NCI-H1436 (cell line): ENCODE measurements at places on chromosomes 7 and 10.

DNA sequence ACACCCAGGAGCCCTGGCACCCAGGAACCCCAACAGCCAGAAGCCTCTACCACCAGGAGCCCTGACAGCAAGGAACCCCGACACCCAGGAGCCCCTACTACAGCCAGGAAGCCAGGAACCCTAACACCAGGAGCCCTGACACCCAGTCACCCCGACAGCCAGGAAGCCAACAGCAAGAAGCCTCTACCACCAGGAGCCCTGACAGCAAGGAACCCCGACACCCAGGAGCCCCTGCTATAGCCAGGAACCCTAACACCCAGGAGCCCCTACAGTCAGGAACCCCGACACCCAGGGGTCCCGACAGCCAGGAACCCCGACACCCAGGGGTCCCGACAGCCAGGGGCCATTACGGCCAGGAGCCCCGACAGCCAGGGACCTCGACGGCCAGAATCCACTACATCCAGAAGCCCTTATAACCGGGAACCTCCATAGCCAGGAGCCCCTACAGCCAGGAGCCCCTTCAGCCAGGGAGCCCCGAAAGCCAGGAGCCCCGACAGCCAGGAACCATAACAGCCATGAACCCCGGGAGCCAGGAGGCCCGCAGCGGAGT lies 440 bp upstream of the GLRX3 start:
- no peak for DNase-seq

DNA sequence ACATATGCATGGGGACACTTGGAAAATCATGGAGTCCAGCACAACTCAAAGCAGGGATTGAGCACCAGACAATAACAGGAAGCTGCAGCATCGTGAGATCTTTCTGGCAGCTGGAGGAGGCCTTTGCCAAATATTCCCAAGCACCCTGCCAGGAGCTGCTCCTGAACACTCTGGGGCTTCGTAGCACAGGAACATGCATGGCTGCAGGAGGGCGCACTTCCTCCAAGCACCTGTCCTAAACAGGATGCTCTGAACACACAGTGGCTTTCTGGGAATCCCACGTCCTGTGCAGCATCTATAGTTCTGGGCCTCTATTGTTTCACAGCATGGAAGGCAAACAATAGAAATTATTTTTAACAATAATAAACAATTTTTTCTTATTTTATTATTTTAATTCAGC lies 4.1 kb downstream of the ABLIM1 start:
- no peak for DNase-seq

DNA sequence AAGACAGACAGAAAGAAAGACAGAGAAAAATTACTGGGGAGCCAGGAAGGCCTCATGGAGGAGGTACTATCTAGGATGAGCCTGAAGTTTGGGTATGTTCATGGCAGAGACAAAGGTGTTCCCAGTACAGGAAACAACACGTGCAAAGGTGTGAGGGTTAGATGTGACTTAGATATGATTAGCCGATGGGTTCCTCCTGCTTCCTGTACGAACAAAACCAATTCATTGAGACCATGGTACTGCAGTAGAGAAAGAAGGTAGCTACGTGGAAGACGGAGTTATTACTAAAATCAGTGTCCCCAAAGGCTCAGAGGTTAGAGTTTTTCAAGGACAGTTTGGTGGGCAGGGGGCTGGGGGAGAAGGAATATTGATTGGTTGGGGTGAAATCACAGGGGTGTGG lies 55.2 kb upstream of the CHST3 start:
- no peak for DNase-seq

- no peak for DNase-seq
Measured at GRCh38 chr7:21903020-21903786, 42.5 kb downstream of the CDCA7L start.

DNA sequence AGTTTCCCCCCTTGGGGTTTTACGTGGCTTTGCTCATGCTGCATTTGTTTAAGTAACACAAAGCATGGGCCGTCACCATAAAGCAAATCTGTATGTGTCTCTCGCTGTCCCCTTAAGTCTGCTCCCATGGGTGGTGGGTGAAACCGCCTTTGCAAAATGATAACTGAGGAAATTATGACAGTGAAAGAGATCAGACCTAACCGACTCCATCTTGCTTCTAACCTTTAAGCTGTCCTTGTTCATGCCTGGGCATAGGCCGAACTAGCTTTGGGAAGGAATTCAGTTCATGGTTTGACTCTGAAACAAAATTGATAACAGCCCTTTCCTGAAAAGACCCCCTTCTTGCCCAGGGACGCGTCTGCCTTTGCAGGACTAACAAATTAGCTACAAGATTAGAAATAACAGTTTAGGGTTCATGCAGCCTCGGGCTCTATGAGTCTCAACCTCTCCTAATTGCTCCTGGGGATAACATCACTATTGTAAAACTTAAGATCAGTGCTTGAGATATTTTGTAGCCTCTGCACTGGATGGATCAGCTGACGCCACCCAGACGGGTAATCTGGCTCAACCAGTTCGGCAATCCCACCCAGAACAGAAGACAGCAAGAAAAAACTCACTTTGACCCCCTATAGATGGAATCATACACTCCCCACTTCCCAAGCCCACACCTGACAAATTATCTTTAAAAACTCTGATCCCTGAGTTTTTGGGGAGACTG lies 623.7 kb downstream of the TYW1 start:
- DNase-seq: no peak

DNA sequence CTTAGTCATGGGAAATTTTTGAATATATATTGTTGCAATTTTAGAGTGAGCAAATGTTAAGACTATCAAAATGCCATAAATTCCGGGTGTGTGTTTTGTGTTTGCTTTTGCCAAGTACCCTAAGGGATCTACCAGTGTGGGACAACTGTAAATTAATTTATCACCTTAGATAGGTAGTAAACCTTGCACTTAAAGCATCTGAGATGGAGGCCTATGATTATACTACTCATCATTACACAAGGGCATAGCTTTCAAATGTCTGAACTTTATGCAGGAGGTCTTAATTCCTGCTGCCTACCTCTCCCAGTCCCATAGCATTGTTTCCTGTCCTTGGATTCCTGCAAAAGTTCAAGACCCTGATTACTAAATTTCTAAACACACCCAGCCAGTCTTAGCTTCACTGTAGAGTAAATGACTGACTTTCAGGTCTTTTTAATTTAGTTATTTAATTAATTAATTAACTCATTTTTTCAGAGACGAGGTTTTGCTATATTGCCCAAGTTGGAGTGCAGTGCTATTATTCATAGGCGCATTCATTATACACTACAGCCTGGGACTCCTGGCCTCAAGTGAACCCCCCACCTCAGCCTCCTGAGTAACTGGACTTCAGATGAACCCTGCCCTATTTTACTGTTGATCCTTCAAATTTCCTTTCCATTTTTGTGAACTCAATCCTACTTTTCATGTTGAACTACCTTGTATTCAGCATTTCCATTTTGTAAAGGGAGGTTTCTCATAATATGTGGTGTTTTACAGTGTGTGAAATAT lies 47.0 kb downstream of the THSD7A start:
- no peak for DNase-seq
